ENCODE measurements at places on chromosomes 7 and 10.

- no peak for DNase-seq
Measured at GRCh38 chr7:128065872-128066271, 34.6 kb upstream of the LRRC4 start.

GRCh38 chr7:116953906-116954838 lies 871 bp downstream of the ST7 start:
- DNase-seq, result peak; percentile 94

- DNase-seq, result no peak
Measured at GRCh38 chr7:112430649-112431048, 19.6 kb upstream of the IFRD1 start.

DNA sequence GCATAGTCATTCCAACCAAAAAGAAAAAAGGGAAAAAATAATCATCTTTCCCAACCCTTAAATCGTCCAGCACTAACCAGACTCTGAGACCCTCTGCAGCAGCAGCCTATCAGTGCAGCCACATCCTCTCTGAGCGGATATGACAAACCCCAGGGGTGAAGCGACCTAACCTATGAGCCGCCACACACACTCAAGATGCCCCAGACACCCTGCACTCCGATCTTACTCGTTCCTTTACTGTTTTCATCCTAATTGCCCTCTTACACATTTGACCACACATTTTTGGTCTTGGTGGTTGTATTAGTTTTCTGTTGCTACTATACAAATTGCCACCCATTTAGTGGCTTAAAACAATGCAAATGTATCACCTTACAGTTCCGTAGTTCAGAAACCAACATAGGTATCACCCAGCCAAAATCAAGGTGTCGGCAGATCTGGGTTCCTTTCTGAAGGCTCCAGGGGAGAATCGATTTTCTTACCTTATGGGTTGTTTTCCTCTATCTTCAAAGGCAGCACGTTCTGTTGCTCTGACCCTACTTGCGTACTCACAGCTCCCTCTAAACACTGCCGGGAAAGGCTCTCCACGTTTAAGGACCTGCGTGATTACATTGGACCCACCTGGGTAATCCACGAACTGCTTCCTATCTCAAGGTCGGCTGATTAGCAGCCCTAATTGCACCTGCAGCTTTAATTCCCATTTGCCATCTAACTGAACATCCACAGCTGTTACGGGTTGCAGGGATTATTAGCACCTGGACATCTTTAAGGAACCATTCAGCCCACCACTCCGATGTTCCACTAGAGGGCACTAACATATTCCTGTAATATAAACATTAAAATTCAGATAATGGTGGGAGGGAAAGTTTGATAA lies 37.3 kb upstream of the PRSS1 start:
- DNase-seq, result peak; percentile 37

- DNase-seq, result no peak
Measured at GRCh38 chr7:48976253-48976652, 51.9 kb downstream of the CDC14C start.

DNA sequence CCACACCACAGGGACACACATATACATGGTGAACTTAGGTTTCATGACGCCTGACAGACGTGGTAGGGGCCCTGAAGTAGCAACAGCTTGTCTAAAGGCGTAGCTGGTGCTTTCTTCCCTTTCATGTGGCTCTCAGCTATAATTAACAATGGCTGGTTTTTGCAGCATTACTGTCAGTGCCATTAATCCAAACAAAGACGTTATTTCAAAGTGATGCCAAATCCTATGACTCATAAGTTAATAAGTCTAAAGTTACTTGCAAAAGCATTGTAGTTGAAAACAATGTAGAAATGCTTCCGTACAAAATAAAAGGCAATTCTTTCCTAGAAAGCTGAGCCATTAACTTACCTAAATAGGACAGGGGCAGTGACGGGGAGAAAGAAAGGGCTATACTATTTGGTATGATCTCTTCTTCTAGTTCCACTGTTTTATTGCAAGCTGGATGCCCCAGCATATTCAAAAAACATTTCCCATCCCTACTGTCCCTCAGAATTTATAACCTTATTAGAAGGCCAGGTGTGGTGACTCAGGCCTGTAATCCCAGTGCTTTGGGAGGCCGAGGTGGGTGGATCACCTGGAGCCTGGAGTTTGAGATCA lies 105.4 kb downstream of the ODAD2 start:
- DNase-seq, result peak; percentile 13

- peak; percentile 45 for DNase-seq
Measured at GRCh38 chr7:7434329-7434728, 101.3 kb downstream of the COL28A1 start.

- DNase-seq, result no peak
Measured at GRCh38 chr10:122143238-122143841, 127.8 kb upstream of the BTBD16 start.

GRCh38 chr7:56079450-56080185 lies 13.1 kb downstream of the PHKG1 start:
- DNase-seq, result peak; percentile 93

Measured in myocyte (in vitro differentiated cells).